T-helper 17 cell (primary cell): ENCODE measurements at places on chromosomes 12 and 14.

GRCh38 chr12:108857158-108857407 lies 300 bp downstream of the SSH1 start:
- DNase-seq, result no peak

DNA sequence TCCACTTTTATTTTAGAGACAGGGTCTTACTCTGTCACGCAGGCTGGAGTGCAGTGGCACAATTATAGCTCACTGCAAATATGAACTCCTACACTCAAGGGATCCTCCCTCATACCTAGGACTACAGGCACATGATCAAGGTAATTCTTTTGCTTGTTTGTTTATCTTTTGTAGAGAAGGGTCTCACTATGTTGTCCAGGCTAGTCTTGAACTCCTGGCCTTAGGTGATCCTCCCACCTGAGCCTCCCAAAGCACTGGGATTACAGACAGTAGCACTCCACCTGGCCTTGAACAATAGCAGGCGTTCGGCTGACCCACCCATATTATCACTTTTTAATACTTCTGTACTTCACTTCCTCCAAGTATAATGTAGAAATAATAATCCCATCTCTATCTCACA lies 1.4 kb upstream of the RACGAP1 start:
- no peak for DNase-seq

DNA sequence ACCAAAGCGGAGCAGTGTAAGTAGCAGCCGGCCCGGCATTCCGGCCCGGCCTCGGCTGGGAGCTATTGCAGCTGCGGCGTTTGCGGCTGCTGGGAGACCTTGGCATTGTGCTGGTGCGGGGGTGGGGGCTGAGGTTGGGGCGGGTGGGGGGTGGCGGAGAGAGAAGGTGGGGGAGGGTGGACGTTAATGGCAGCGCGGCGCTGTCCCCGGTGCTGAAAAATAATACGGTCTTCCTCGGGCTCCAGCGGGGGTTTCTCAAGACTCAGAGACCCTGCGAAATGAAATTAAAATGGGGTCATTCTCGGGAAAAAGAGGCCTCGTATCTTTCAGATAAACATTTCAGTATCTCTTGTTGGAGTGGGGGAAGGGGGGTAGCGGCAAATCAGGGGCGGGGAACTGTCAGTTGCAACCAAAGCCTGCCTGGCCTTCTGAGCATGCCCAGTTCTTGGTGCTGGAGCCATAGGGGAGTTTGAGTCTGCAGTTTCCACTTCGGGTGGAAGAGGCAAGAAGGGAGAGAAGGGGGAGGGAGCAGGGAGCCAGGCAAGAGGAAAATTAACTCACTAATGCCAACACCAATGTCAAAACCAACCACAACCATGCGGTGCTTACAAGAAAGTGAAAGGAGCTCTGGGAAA lies 414 bp downstream of the UNC79 start:
- DNase-seq, result no peak

DNA sequence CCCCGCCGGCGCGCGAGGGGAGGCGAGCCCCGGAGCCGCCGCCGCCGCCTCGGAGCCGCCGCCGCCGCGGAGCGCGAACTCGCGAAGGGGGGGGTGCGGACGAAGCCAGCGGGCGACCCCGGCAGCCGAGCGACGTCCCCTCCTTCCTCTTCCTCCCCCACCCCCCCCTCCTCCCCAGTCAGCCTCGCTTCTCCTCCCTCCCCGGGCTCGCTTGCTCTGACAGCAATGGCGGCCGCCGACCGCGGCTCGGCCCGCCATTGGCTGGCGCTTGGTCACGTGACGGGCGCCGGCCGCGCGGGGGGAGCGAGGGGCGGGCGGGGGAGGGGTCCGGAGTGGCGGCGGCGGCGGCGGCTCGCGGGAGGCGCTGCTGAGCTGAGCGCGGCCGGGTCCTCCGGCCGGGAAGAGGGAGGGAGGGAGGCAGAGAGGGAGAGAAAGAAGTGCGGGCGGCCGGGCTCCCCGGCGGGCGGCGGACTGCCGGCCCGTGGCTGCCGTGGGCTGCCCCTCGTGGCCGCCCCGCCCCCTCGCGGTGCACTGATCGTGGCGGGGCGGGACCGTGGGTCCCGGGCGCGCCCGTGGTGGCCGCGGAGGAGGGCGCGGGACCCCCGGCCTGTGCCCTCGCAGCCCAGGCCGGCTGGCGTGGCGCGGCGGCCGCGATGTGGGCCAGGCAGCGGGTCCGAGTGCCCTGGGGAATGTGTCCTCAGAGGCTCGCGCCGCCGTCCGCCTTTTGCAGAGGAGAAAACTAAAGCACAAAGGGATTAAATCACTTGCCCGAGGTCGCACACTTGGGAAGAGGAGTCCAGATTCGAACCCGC lies at the start of gene MED13L:
MED13L (minus strand) TSS at position 227 of the 812 bp plus-strand sequence. CDS start 562 bp downstream, outside the sequence.
- DNase-seq, result peak; percentile 92

- DNase-seq, result no peak
Observed at GRCh38 chr14:58772116-58772515, 134.4 kb downstream of the DACT1 start.

- no peak for DNase-seq
Observed at GRCh38 chr12:58764100-58764953, 156.0 kb downstream of the LRIG3 start.

GRCh38 chr14:75005357-75005756 lies 2.6 kb downstream of the EIF2B2 start:
- no peak for DNase-seq

DNA sequence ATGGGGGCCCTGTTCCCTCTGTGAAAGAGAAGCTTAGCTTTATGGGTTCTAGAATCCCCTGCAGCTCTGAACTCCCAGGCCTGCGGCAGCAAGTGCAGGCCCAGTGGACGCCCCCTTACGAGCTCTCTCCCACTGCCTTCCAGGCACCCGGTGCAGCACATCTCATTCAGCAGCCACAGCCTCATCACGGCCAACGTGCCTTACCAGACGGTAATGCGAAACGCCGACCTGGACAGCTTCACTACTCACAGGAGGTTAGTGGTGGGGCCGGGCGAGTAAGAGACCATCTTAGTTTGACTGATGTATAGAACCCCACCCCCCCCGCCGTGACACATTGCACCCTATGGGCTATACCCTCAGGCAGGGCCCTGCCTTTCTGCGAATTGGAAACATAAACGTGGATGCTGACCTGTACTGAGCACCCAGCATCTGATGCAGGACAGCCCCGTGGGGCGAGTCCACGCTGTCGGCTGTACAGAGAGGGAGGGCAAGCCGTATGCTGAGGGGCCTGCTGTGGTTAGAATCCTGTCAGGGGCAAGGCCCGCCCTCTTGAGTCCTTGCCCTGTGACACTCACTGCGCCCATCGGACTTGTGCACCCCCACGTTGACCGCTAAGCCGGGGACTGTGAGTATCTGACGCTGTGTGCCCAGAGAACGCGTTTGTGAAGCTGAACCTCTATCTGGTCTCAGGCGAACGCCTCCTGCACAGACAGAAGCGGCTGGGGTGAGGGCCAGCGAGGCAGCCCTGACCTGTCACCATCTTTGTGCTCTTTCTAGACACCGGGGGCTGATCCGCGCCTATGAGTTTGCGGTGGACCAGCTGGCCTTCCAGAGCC lies 71.7 kb downstream of the TESC start:
- DNase-seq, result no peak

DNA sequence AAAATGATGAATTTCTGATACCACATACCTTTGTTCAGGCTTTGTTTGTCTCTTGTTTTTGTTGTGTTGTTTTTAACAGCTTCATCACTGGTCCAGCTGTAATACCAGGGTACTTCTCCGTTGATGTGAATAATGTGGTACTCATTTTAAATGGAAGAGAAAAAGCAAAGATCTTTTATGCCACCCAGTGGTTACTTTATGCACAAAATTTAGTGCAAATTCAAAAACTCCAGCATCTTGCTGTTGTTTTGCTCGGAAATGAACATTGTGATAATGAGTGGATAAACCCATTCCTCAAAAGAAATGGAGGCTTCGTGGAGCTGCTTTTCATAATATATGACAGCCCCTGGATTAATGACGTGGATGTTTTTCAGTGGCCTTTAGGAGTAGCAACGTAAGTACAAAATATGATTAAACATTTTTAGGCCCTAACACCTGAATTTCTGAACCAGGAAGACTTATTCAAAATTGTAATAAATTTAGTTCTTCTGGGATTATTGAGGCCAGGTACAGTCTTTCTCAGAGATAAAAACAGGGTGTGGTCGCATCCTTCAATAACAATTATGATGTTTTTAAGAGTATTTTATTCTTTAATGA lies 22.4 kb downstream of the RXYLT1 start:
- no peak for DNase-seq

GRCh38 chr14:100865682-100866591 lies 37.6 kb downstream of the RTL1 start:
- no peak for DNase-seq

GRCh38 chr12:110688446-110689280 lies at the start of gene HVCN1:
HVCN1 (minus strand) TSS chr12:110689115; CDS start chr12:110683245, 5,870 bp downstream.
- no peak for DNase-seq

DNA sequence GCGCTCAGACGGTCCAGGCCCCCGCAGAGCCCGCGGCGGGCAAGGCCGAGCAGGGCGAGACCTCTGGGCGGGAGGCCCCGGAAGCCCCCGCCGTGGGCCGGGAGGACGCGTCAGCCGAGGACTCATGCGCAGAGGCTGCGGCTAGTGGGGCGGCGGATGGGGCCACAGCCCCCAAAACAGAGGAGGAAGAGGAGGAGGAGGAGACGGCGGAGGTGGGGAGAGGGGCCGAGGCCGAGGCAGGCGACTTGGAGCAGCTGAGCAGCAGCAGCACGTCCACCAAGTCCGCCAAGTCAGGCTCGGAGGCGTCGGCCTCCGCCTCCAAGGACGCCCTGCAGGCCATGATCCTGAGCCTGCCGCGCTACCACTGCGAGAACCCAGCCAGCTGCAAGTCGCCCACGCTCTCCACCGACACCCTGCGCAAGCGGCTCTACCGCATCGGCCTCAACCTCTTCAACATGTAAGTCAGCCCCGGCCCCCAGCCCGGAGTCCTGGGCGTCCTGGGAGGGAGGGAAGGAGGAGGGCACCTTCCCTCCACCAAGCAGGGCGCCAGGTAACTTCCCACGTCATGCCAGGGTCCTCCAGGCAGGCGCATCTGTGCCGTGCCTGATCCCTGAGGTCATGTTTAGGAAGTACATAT lies 72.4 kb downstream of the IQSEC3 start:
- no peak for DNase-seq

- DNase-seq, result no peak
Observed at GRCh38 chr12:131737150-131737827, 26.4 kb downstream of the SFSWAP start.

DNA sequence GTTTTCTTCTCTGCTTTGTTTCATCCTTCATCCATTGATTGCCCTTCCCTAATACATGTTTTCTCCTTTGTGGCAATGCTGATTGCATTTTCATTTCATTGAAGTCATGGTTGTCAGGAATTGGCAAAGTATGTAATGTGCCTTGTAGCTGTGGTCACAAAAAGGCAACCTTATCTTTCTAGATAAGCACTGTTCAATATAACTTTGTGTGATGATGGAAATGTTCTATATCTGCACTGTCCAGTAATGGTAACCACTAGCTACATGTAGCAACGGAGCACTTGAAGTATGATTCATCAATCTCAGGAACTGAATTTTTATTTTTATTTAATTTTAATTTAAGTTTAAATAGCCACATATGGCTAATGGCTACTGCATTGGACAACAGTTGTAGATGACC lies 79.8 kb downstream of the PCNX1 start:
- DNase-seq, result no peak
